Skeletal muscle cell (primary cell): ENCODE measurements at places on chromosomes 2 and 18.

GRCh38 chr2:191515551-191515950, 162.4 kb upstream of the NABP1 start:
- no peak for DNase-seq

- DNase-seq: no peak
These were observed 4.1 kb upstream of the TCF4 start for GRCh38 chr18:55592106-55592505.

GRCh38 chr2:31523871-31524492, 56.8 kb downstream of the SRD5A2 start:
- peak; percentile 13 for DNase-seq

DNA sequence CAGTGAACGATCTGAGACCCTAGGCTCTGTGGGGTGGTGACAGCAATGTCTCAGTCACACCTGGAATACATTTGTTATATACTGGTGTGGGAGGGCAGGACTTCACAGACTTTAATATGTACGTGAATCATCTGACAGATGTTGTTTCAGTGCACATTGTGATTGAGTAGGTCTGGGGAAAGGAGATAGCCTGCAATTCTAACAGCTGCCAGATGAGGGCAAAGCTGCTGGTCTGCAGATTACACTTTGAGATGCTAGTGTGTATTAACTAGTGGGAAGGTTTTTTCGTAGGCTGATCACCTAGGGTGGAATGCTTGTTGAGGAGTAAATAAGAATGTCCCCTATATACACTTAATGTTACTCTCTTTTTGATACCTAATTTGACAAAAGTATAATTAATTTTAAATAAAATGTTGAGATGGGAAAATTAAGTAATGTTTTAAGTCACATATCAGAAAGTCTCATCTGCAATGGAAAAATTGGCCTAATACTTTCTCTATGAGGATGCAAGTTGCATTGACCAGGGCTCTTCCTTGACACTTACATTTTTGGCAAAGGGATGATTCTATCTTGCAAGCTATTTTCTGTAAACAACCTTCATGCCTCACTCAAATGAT, 496.9 kb upstream of the HNMT start:
- DNase-seq: no peak

GRCh38 chr2:16254356-16254965, 314.1 kb downstream of the MYCN start:
- DNase-seq: no peak

GRCh38 chr2:20189299-20189931, 35.5 kb downstream of the SDC1 start:
- no peak for DNase-seq
